ENCODE measurements at places on chromosomes 11 and 22. TPM values are rescaled to one million over a fixed set of nuclear protein-coding genes. Genes with fewer than 3 reads are reported as not detected.

ASCL2 gene
- total RNA-seq = not detected

DNA sequence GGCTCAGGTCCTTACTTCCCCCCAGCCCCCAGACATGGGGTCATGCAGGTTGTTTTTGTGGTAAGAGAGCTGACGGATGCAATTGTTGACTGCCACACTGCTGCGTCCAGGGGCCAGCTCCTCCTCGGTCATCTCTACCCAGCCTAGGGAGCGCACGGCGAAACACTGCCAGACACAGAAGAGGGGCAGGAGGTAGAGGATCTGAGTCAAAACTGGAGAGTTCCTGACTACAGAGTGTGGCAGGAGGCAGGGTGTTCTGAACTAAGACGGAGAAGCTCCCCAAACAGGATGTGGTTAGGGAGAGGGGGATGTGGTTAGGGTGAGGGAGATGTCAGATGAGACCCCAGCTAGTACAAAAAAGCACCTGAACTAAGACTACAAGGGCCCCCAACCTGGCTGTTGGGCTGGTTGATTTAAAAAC lies 12.3 kb downstream of the SMPD1 start:
- no peak overlapping the region for H3K4me3 ChIP-seq
- H3K27ac ChIP-seq = no peak overlapping the region
- peaks cover 4% of the 10 kb centered on the region for H3K27me3 ChIP-seq
- H3K36me3 ChIP-seq = peaks cover 9% of the 10 kb centered on the region

DNA sequence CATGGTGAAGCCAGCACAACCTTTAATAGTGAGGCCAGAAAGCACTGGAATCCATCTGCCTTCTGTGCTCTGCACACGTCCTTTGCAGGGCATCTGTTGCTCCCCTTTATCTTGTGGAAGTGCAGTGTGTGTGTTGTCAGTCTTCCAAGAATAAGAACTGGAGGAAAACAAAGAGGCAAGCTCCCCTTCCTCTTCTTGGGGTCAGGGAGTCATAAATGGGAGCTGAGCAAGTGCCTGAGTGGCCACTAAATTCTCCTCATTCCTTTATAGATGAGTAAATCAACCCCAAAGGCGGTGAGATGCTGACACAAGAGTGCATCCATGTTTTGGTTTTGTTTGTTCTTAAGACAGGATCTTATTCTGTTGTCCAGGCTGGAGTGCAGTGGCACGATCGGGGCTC lies 38.3 kb downstream of the WT1 start:
- no peak overlapping the region for H3K4me3 ChIP-seq
- H3K27ac ChIP-seq = no peak overlapping the region
- DNase-seq = no peak
- H3K36me3 ChIP-seq = no peaks in the 10 kb centered on the region
- no peaks in the 10 kb centered on the region for H3K4me1 ChIP-seq
- no peaks in the 10 kb centered on the region for H3K27me3 ChIP-seq

PHETA2 gene
- total RNA-seq = 0.88 TPM

C22orf15 gene
- not detected for total RNA-seq
